Activated CD4-positive, alpha-beta T cell treated with anti-CD3 and anti-CD28 coated beads, Interleukin-2, amount 10 ng/mL, durations not matched to agents 24 days and 14 days (primary cell): ENCODE measurements at places on chromosomes 4 and X. TPM values are rescaled to one million over a fixed set of nuclear protein-coding genes. Genes with fewer than 3 reads are reported as not detected.

Gene SMARCA1
- not detected in 2 replicates for total RNA-seq

- no peak overlapping the region for H3K4me3 ChIP-seq
- no peaks in the 10 kb centered on the region for H3K27me3 ChIP-seq
- H3K36me3 ChIP-seq: no peaks in the 10 kb centered on the region
- H3K4me1 ChIP-seq: no peaks in the 10 kb centered on the region
- DNase-seq: no peak
Observed at GRCh38 chr4:14583331-14583730, 418.9 kb upstream of the CPEB2 start.

- H3K27me3 ChIP-seq: peaks cover 2% of the 10 kb centered on the region
- H3K36me3 ChIP-seq: no peaks in the 10 kb centered on the region
- no peak overlapping the region for H3K27ac ChIP-seq
- no peaks in the 10 kb centered on the region for H3K4me1 ChIP-seq
Observed at GRCh38 chrX:8946563-8946962, 87.4 kb downstream of the FAM9B start.

Gene ADGRG2
- total RNA-seq: not detected in 2 replicates

GRCh38 chr4:56261027-56261426 lies 126.3 kb downstream of the AASDH start:
- peak; percentile 81 for DNase-seq
- peaks cover 34% of the 10 kb centered on the region for H3K27me3 ChIP-seq
- peak overlapping the region; percentile 37 for H3K27ac ChIP-seq
- peak overlapping the region; percentile 15 for H3K4me3 ChIP-seq

GRCh38 chrX:9493936-9494335 lies 29.1 kb downstream of the TBL1X start:
- H3K36me3 ChIP-seq: peaks cover 12% of the 10 kb centered on the region
- peaks cover 6% of the 10 kb centered on the region for H3K4me1 ChIP-seq
- H3K27ac ChIP-seq: no peak overlapping the region

DNA sequence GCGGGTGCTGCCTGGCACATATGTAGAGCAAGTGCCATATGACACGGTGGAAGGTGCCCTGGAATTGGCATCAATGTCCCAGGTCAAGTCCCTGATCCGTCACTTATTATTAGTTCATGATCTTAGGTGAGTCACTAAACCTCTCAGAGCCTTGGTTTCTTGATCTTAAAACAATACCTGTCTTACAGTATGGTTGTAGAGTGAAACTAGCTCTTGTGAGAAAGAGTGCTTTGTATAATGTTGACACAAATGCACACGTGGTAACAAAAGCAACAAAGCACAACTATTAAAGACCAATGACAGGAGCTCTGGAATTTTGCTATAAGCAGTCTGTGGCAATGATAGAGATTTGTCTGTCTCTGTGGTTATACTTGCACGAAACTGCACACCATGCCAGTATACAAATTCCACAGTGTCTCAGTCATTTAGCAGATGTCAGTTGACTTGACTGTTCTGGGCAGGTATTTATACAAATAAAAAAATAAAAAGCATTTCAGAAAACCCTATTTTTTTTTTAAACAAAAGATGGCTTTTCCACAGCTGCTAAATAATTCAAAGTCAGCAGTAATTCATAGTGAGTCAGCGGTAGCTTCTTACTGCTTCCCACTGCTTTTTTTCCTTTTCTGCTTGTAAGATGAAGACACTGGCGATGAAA lies 19.7 kb upstream of the ACSL1 start:
- peaks cover 21% of the 10 kb centered on the region for H3K27me3 ChIP-seq
- no peak overlapping the region for H3K27ac ChIP-seq
- H3K4me1 ChIP-seq: peaks cover 25% of the 10 kb centered on the region
- H3K36me3 ChIP-seq: no peaks in the 10 kb centered on the region
- no peak for DNase-seq
